ENCODE measurements at places on chromosomes 7 and 10.

DNA sequence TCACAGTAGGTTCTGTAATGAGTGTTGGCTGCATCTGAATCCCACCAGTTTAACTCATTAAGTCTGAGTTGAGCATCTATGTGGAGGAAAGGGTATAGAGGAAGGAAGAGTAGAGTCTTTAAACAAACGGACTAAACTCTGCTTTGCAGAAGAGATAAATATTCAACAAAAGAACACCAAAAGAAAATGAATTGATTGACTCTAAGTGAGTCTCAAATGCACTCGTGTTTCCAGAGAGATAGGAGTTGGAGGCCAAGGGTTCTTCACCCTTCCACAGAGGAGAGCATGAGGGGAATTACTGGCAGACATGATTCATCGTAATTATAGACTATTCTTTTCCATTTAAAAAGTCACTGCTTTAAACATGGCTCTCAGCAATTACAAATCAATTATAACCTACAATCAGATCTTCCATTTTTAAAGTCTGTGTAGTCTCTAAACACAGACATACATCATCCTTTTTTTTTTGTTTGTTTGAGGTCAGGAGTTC is 56.3 kb downstream of the PLPP4 start:
- no peak for DNase-seq

GRCh38 chr7:111012799-111013675 is 77.9 kb upstream of the LRRN3 start:
- no peak for DNase-seq

- DNase-seq = peak; percentile 37
Observed at GRCh38 chr10:6204063-6204340, 1.3 kb downstream of the PFKFB3 start.

DNA sequence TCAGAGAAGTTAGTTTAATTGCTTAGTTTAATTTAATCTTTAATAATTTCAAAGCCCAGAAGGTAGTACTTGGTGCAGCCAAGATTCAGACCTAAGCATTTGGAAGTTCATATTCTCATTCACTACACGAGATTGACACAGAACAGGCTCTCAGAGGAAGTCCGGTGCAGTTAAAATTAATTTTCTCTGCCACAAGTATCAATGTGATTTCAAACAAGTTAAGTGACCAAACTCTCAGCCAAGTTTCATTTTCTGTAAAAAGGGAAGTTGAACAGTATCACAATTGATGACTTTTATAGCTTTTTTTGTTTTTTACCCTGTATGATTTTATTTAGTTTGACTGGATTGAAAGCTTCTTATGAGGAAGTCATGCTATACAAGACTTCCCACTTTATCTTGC is 1494.9 kb upstream of the LRRTM3 start:
- no peak for DNase-seq

- no peak for DNase-seq
Observed at GRCh38 chr7:15609287-15609686, 47.5 kb upstream of the AGMO start.

DNA sequence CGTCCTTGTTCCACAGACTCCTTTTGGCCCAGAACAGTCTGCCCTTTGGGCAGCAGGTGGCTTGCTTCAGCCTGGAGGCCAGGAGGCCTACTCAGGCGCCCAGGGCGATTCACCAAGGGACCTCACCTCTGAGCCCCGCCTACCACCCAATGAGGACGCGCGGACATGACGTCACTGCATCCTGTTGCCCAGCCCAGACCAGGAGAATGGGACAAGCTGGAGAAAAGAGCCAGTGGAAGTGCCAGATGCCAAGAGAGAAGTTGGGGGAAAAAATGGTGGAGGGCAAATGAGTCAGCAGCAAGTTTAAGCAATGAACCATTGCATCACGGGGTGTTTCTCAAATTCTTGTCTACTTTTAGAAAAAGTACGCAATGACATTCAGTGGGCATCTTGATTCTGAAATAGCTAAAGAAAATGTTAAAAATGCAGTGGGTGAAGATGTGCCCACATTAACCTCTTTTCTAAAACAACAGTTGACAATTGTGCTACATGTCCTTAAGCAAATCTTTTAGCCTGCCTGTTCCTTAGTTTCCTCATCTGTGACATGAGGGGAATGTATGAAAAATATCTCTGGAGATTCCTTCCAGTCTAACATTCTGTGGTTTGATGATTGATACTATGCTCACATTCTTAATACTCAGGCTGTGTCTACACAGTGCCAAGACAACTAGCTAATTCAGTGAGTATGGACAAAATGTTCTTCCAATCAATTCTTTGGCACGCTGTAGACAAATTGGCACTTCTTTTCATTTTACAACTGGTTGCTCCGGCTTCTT is 23.9 kb upstream of the LEP start:
- no peak for DNase-seq

GRCh38 chr10:14220026-14220425 is 110.7 kb downstream of the FRMD4A start:
- no peak for DNase-seq

DNA sequence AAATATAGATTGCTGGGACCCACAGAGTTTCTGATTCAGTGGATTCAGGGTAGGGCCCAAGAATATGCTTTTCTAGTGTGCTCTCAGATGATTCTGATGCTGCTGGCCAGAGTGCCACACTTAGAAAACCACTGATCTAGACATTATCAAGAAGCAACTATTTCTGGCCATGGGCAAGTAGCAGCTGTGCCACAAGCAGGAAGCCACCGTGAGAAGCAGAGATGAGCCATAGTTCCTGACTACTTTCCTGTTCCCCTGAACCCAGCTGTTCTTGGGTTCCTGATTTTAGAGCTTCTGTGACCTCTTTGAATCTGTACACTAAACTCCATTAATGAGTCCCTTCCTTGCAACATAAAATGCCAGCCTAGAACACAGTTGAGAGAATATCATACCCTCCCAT is 38.1 kb upstream of the PIK3AP1 start:
- no peak for DNase-seq

DNA sequence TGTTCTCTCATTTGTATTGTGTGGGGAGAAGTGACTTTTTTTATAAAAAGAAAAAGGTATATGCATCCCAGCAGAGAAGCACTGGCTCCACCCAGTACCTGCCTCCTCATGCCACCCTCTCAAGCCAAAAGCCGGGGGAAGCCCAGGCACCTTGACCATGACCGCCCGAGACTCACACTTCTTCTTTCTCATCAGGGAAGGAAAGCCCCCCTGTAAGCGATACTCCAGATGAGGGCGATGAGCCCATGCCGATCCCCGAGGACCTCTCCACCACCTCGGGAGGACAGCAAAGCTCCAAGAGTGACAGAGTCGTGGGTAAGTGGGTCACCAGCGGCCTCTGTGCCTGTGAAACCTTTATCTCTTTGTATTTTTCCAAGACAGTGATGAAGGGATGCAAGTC is 22.9 kb downstream of the IKZF1 start:
- no peak for DNase-seq

DNA sequence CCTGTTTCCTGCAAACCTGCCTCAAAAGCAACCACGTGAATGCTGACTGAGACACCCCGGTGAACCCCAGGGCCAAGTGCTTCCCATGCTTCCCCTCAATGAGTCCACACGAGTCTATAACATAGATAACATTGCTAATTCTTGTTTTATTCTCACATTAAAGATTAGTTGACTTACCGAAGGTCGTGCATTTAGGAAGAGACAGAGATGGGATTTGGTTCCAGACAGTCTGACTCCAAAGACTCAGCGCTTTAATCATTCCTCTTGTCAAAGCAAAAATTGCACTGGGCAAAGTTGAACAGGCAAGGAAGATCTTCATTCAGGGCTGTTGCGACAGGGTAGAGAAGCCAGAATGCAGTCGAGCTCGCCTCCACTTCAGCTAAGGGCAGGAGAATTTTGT is 435.6 kb upstream of the C7orf33 start:
- DNase-seq = no peak

GRCh38 chr10:17538941-17539340 is 78.2 kb downstream of the HACD1 start:
- DNase-seq = no peak

- no peak for DNase-seq
Observed at GRCh38 chr7:151699928-151700319, 177.0 kb downstream of the PRKAG2 start.

DNA sequence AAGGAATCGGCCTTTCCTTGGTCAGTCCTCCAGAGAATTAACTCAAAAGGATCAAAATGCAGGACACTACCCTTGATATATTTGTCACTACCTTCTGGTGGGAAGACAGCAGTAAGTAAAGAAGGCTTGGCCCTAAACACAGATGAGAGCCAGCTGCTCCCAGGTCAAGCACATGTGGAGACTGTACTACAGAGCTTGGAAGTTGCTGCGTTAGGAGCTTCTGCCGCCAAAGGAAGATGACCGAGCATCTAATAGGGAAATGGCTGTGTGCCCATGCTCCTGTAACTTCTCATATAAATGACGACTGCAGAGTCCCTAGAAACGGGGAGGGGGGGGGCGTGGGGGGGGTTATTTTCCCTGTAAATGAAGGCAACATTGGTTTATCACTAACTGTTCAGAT is 59.0 kb downstream of the PODXL start:
- no peak for DNase-seq
